T-helper 17 cell (primary cell): ENCODE measurements at places on chromosomes 12 and 14.
A peak's percentile ranks its signal among the peaks of the same experiment; 100 is the strongest.

DNA sequence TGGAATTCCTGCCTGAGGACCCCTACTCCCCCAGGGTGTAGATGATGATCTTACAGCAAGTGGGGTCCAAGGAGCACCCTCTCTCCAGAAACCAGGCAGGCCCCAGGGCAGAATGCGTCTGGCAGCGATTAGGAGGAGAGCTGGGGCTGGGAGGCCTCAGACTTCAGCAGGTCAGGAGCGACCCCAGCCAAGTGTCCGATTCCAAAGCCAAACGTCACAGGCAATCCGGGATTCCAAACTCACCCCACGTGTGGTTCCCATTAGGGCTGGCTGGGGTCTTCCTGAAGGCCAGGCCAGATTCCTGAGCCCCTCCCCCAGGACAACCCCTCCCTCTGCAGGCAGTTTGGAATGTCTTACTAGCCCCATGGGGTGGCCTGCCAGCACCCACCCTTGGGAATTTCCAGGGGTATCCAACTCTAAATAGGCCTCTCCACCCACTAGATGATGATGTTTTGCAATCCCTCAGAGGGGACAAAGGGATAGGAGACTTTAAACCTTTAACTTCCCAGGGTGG is 17.3 kb upstream of the FIGNL2 start:
- DNase-seq = no peak

DNA sequence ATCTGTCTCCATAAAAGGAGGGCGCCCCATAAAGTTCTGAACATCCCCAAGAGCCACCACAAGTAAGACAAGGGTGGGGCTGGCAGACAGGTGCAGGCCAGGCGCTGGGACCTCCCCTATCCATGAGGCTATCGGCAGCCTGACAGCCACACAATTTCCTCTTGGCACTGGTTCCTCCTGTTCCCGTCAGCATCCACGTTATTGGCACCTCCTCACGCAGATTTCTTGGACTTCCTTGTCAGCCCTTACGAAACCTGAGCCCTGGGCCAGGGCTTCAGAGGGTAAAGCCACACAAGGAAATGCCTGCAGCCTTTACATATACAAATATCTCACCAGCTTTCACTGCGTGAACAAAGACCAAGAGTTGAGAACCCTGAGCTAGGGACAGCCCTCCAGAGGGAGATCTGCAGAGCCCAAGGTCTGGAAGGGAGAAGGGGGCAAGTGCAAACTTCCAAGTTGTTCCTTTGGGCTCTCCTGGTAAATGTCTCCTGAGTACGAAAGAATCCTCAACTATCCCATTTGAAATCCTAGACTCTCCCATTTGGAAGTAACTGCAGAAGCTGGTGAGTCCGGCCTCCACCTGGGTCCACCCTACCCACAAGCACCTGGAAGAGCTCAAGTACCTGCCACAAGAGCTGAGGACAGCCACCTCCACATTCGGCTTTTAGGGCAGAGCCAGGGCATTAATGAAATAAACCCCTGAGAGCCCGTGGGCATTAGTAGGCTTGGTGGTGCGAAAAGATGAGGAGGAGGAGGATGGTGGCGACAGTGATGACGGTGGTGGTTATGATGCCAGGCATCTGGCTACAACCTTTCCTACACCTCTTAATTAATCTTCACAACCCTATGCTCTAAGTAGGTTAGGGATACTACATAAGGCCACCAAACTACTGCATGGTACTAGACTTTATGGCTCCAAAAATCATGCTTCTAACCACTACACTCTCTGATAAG is 5.5 kb upstream of the TC2N start:
- peak; percentile 50 for DNase-seq

GRCh38 chr12:89977405-89978085 is 268.9 kb upstream of the ATP2B1 start:
- no peak for DNase-seq

GRCh38 chr12:47844264-47845019 is 24.7 kb upstream of the HDAC7 start:
- DNase-seq = no peak

- no peak for DNase-seq
Measured at GRCh38 chr14:65070471-65070976, 31.8 kb downstream of the MAX start.

- no peak for DNase-seq
Measured at GRCh38 chr12:67085699-67086098, 183.5 kb upstream of the CAND1 start.

DNA sequence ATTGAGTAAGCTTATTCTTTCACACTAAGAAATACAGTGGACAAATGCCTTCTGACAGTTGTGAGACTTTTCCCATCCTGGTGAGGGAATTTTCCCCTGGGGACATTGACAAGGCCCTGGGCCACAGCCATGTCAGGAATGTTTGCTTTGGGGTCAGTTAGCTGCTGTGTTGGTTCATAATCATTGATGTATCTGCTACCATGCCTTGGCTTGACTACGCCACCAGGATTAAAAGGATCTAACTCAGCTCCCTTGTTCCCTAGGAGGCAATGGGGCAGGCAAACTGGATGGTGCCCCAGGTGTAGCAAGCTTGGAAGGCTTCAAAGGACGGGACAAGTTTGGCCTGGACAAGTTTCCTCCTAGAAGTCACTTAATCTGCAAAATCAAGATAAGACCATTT is 3.1 kb upstream of the CCDC88C start:
- no peak for DNase-seq

- no peak for DNase-seq
Measured at GRCh38 chr12:12837025-12837812, 24.1 kb downstream of the DDX47 start.

DNA sequence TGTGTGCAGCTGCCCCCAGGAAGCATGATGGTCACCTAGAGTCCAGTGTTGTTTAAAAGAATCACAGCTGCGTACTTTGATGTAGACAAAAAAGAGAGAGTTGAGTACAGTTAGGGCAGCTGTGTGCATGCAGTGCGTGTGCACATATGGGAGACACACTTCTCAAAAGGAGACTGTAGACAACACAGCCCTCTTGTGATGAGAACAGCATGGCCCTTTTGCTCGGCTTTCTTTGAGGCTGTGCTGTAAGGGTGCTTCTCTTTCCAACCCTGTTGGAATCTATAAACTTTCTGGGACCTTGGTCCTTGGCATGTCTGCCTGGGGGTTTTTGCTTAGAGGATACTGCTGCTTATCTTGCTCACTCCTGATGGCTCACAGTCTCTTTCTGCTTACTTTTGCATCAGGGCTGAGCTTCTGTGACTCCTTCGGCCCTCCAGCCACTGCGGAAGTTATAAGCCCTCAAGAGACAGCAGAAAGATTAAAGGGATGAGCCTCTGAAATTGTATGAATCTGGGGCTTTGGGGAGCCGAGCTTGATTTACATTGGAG is 102.9 kb downstream of the DYRK2 start:
- no peak for DNase-seq

DNA sequence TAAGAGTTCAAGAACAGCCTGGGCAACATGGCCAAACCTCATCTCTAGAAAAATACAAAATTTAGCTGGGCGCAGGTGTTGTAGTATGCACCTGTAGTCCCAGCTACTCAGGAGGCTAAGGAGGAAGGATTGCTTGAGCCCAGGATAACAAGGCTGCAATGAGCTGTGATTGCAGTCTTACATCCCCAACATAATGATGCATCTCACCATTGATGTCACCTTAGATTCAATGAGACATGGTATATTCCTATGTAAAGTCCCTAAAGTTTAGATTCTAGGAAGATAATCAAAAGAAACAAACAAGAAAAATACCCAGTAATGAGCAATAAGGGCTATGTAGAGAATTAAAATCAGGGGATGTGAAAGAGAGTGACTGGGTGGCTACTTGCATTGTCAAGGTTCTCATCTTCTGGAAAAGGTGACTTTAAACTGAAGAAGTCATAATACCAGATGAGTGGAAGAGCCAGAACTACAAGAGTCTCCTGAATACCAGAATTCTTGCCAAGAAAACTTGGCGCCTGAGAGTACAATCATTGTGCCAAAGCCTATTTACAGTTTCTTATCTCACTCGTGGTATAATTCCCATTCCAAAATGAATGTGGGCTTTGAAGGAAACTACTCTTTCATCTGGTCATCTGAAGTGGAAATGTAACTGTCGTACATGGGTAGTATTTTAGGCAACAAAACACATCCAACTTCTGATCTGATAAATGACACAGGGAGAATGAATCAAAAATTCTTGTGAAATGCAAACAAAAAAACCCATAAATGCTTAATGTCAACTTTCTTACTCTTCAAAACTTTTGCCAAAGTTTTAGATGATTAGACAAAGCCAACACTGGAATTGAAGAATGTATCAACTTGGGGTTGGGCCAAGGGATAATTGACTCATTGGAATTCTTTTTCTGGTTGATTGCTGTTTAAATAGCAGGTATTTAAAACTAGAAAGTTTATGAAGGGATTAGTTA is 81.1 kb upstream of the ST8SIA1 start:
- DNase-seq = no peak
